ENCODE measurements at places on chromosomes 12 and 14. TPM values are rescaled to one million over a fixed set of nuclear protein-coding genes. Genes with fewer than 3 reads are reported as not detected.
A peak's percentile ranks its signal among the peaks of the same experiment; 100 is the strongest.

Gene PTPRR
- not detected for total RNA-seq

DNA sequence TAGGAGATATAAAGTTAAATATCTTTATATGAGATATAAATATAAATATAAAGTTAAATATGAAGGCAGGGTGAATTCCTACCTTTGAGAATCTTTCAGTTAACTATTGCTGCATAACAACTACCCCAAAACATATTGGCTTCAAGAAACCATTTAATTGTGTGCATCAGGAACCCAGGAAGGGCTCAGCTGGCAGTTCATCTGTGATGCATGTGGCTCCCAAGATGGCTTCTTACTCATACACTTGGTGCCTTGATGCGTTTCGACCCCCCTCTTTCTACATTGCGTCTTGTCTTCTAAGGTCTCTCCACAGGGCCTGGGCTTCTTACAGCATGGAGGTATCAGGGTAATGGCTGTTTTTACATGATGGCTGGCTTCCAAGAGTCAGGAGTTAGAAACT is 253.9 kb upstream of the CRY1 start:
- peaks cover 9% of the 10 kb centered on the region for H3K4me1 ChIP-seq
- DNase-seq, result no peak
- no peak overlapping the region for H3K4me3 ChIP-seq
- H3K27me3 ChIP-seq, result peaks cover 2% of the 10 kb centered on the region
- H3K36me3 ChIP-seq, result no peaks in the 10 kb centered on the region

Gene RNU6-8
- not detected for total RNA-seq

DNA sequence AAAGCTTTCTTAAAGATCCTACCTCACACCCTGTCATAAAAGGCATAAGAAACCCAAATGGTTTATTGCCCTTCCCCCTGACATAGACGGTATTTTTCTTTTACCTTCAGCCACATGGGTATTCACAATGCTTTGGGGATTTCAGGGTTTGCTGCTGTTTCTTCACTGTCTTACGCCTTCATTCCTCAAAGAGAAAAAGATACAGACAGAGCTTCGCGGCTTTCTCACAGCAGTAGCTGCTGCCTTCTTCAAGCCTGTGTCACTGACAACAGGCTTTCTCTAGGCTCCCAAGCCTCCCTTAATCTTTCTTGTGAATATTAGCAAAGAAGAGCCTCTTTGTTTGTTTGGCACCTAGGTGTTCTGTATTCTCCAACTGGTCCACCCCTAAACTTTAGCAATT is 197.4 kb upstream of the ARID2 start:
- no peak overlapping the region for H3K27ac ChIP-seq
- no peak overlapping the region for H3K4me3 ChIP-seq
- no peak for DNase-seq
- H3K4me1 ChIP-seq, result no peaks in the 10 kb centered on the region
- no peaks in the 10 kb centered on the region for H3K36me3 ChIP-seq

Gene BICDL1
- total RNA-seq, result not detected

Gene PIANP
- total RNA-seq, result not detected

Gene NPFF
- total RNA-seq, result not detected

- no peak for DNase-seq
- H3K27ac ChIP-seq, result no peak overlapping the region
- H3K36me3 ChIP-seq, result no peaks in the 10 kb centered on the region
Measured at GRCh38 chr12:4160314-4161040, 113.1 kb upstream of the CCND2 start.

DNA sequence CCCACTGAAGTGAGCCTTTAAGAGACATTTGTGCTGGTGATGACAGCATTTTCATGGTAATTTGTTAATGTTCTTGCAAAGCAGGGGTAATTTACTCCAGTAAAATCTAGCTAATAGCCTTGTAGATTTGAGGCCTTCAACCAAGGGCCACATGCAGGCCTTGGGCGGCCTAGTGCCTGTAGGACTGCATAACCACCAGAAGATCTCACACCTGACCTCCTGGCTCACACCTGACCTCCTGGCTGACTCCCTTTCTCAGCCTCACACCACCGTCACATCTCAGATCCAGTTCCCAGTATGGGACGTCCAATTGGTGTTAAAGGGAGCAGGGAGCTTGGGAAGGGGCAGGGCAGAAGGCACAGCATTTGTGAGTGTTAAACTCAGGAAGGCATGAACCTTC is 26.9 kb downstream of the C12orf42 start:
- no peak overlapping the region for H3K27ac ChIP-seq
- no peaks in the 10 kb centered on the region for H3K4me1 ChIP-seq
- no peaks in the 10 kb centered on the region for H3K36me3 ChIP-seq
- H3K4me3 ChIP-seq, result no peak overlapping the region
- no peak for DNase-seq

- peak overlapping the region; percentile 34 for H3K4me3 ChIP-seq
- H3K27me3 ChIP-seq, result peaks cover 22% of the 10 kb centered on the region
- peak; percentile 54 for DNase-seq
- no peaks in the 10 kb centered on the region for H3K36me3 ChIP-seq
Measured at GRCh38 chr14:32576088-32576795, 247.1 kb downstream of the AKAP6 start.

Gene IFNG-AS1
- total RNA-seq, result 0.29 TPM

DNA sequence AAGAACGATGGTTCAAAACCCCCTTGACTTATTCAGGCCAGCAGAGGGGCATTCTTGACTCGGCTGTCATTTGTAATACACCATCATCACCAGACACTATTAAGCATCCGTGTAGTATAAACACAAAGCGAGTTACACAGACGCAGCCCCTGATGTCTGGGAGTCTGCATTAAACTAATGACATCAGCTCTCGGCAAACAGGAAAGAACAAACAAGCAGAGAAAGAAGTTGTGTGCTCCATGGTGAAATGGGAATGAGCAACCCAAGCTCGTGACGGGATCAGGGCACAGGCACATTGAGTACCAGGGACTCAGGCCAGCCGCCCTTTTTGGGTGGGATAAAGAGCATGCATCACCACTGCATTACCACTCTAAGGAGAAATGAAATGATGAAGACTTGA is 460.1 kb downstream of the MED13L start:
- H3K27me3 ChIP-seq, result no peaks in the 10 kb centered on the region
- no peaks in the 10 kb centered on the region for H3K4me1 ChIP-seq
- DNase-seq, result no peak
- H3K27ac ChIP-seq, result no peak overlapping the region

- H3K4me1 ChIP-seq, result no peaks in the 10 kb centered on the region
- no peaks in the 10 kb centered on the region for H3K36me3 ChIP-seq
- H3K27me3 ChIP-seq, result no peaks in the 10 kb centered on the region
- H3K4me3 ChIP-seq, result no peak overlapping the region
- DNase-seq, result no peak
Measured at GRCh38 chr14:37711831-37712475, 116.5 kb downstream of the TTC6 start.

- H3K36me3 ChIP-seq, result peaks cover 9% of the 10 kb centered on the region
- peaks cover 5% of the 10 kb centered on the region for H3K4me1 ChIP-seq
- H3K27ac ChIP-seq, result no peak overlapping the region
- no peaks in the 10 kb centered on the region for H3K27me3 ChIP-seq
- no peak overlapping the region for H3K4me3 ChIP-seq
Measured at GRCh38 chr14:88841741-88842140, 17.3 kb downstream of the TTC8 start.

Gene ATP5F1B
- 308 TPM for total RNA-seq

GRCh38 chr12:103879048-103879692 is 38.1 kb upstream of the NT5DC3 start:
- no peaks in the 10 kb centered on the region for H3K4me1 ChIP-seq
- no peak for DNase-seq
- H3K27ac ChIP-seq, result no peak overlapping the region
- H3K4me3 ChIP-seq, result no peak overlapping the region

DNA sequence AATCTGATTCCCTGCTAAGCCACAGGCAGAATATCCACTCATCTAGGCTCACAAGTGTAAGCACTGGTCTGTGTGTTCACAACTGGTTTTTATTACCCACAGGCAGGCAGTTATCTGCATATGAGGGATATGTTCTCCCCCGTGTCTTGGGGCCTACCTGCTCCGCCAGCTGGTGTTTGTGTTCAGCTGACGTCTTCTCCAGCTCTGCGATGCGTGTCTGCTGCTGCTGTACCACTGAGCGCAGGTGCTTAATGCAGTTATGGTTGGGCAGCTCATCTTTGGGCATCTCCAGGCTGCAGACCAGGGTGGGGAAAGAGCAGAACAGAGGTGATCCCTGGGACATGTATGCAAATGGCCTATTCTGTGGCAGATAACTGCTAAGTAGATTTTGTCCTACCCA is 13.7 kb downstream of the RNF41 start:
- no peak for DNase-seq
- peaks cover 11% of the 10 kb centered on the region for H3K4me1 ChIP-seq
- no peak overlapping the region for H3K27ac ChIP-seq
- no peak overlapping the region for H3K4me3 ChIP-seq
- H3K27me3 ChIP-seq, result no peaks in the 10 kb centered on the region
- H3K36me3 ChIP-seq, result peaks cover 70% of the 10 kb centered on the region

GRCh38 chr14:105312973-105313372 is 1.6 kb upstream of the PACS2 start:
- DNase-seq, result no peak
- no peaks in the 10 kb centered on the region for H3K27me3 ChIP-seq
- peaks cover 15% of the 10 kb centered on the region for H3K4me1 ChIP-seq
- H3K27ac ChIP-seq, result no peak overlapping the region

GRCh38 chr12:19382111-19382526 is 57.2 kb upstream of the AEBP2 start:
- H3K36me3 ChIP-seq, result no peaks in the 10 kb centered on the region
- no peak overlapping the region for H3K4me3 ChIP-seq
- H3K27me3 ChIP-seq, result no peaks in the 10 kb centered on the region
- H3K4me1 ChIP-seq, result peaks cover 10% of the 10 kb centered on the region

DNA sequence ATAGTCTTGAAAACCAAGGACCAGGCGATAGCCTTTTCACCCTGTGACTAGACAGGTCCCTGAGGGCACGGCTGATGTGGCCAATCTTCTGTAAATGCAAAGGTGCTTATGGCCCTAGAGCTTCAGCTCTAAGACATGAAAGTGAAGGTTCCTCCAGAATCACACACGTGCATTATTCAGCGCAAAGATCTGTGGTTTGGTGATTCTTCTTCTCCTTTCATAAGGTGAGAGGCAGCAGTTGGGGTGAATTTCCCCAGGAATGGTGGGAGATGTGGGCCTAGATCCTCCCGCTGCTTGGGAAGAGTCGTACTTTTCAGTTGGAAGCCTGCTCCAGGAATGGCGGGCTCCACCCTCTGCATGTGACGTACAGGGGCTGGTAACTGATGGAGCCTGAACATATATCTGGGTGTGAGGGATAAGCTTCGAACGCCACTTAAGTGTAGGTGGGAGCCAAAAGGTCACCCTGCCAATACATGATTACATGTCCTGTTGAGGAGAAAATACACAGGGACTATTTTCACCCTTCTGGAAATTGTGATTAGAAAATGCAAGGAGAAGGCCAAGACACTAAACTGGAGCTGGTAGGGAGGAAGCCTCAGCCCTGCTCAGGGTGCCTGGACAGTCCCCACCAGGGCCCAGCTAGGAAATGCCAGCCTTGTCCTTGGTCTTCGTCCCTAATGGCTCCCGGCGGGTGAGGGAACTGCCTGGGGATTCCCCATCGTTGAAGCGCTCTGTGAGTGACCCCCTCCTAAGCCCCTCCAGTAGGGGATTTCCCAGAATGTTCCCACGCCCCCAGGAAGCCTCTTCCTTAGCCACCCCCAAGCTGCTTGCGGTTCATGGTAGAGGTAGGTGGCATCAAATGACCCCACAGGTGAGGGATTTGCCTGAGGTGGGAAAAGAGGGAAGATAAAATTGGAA is 17.6 kb downstream of the BATF start:
- no peak overlapping the region for H3K27ac ChIP-seq
- no peaks in the 10 kb centered on the region for H3K4me1 ChIP-seq
- H3K27me3 ChIP-seq, result no peaks in the 10 kb centered on the region
- no peak overlapping the region for H3K4me3 ChIP-seq
- H3K36me3 ChIP-seq, result no peaks in the 10 kb centered on the region

Gene CCDC175
- not detected for total RNA-seq

Gene METTL1
- total RNA-seq, result 2.9 TPM

DNA sequence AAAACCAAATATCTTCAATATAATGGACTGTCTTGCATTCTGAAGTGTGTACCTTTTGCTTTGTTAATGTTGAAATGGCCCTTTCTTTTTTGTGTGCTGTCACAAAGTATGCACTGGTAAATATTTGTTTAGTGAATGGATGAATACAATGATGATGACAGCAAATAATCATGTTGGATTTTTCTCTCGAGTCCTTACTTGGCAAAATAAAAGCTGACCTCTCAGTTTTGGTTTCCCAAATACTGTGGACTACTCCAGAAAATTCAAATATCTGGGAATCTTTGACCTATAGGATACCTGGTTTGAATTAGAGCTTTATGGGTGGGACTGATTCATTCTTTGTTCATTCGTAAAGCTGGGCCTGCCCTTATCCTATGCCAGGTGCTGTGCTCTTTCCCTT is 5.5 kb downstream of the UBE3B start:
- H3K27me3 ChIP-seq, result no peaks in the 10 kb centered on the region
- H3K4me3 ChIP-seq, result no peak overlapping the region
- peaks cover 51% of the 10 kb centered on the region for H3K36me3 ChIP-seq
- no peak overlapping the region for H3K27ac ChIP-seq

Gene DENR
- total RNA-seq, result 44.5 TPM

DNA sequence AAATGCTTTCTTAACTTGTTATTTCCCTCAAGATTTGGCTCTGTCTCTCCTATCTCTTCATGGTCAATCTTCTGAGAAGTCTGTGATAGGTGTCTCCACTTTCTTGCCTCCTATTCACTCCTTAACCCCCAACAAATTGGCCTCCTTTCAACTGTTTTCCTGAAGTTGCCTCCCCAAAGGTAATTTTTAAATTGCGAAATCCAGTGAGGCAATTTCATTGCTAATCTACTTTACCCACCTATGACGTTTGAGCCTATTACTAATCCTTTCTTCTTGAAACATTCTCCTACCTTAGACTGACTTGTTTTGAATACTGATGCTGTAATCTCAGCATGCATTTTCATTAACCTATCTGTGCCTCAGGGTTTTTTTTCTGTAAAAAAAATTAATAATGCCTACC is 6.0 kb upstream of the KCNH5 start:
- no peaks in the 10 kb centered on the region for H3K36me3 ChIP-seq
- no peak for DNase-seq
- H3K27me3 ChIP-seq, result peaks cover 3% of the 10 kb centered on the region
- H3K4me3 ChIP-seq, result no peak overlapping the region
- H3K4me1 ChIP-seq, result no peaks in the 10 kb centered on the region

- peaks cover 47% of the 10 kb centered on the region for H3K27me3 ChIP-seq
- no peak overlapping the region for H3K27ac ChIP-seq
- no peaks in the 10 kb centered on the region for H3K36me3 ChIP-seq
- DNase-seq, result peak; percentile 94
- H3K4me1 ChIP-seq, result peaks cover 5% of the 10 kb centered on the region
Measured at GRCh38 chr14:50875359-50876070, 3.7 kb downstream of the ABHD12B start.

GRCh38 chr14:56137849-56138248 is 19.6 kb downstream of the PELI2 start:
- H3K36me3 ChIP-seq, result no peaks in the 10 kb centered on the region
- H3K4me1 ChIP-seq, result no peaks in the 10 kb centered on the region
- H3K27ac ChIP-seq, result no peak overlapping the region
- no peak overlapping the region for H3K4me3 ChIP-seq
- no peaks in the 10 kb centered on the region for H3K27me3 ChIP-seq
- DNase-seq, result no peak

DNA sequence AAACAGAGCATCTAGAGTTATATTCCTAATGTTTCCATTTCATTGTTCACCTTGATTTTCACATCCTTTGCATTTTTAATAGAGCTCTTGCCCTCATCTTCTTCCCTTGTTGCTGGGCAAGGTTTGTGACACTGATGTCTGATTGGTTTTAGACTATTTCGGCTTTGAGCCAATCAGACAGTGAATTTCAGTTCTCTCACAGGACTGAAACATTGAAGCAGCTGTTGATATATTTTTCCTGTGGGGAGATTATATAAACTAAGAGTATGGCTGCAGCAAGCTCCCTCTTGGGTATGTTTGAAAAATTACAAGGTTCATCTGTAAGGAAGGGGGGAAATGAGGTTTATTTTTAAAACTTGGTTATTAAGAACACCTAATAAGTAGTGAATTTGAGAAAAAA is 51.2 kb downstream of the ATF7IP start:
- no peak overlapping the region for H3K4me3 ChIP-seq
- H3K4me1 ChIP-seq, result peaks cover 29% of the 10 kb centered on the region
- peak overlapping the region; percentile 62 for H3K27ac ChIP-seq
